ENCODE measurements at places on chromosomes 5 and 9. TPM values are rescaled to one million over a fixed set of nuclear protein-coding genes. Genes with fewer than 3 reads are reported as not detected.

ST8SIA4 gene
- 32.0 TPM for total RNA-seq

GRCh38 chr5:79488058-79488457 lies 25.9 kb downstream of the HOMER1 start:
- H3K4me1 ChIP-seq: no peaks in the 10 kb centered on the region
- H3K27ac ChIP-seq: no peak overlapping the region
- no peak overlapping the region for H3K4me3 ChIP-seq
- peaks cover 2% of the 10 kb centered on the region for H3K27me3 ChIP-seq

- peak; percentile 75 for DNase-seq
- H3K27ac ChIP-seq: no peak within 1 kb of the TSS
- H3K27me3 ChIP-seq: peaks cover 61% of the 10 kb centered on the region
- peaks cover 2% of the 10 kb centered on the region for H3K36me3 ChIP-seq
Observed at GRCh38 chr9:91949946-91950664, at the start of gene ROR2. Gene ROR2, minus strand, starts transcription at chr9:91950228.

GRCh38 chr9:32705059-32705458 lies 69.6 kb upstream of the TAF1L start:
- no peaks in the 10 kb centered on the region for H3K4me1 ChIP-seq
- no peak for DNase-seq
- no peak overlapping the region for H3K4me3 ChIP-seq
- H3K27me3 ChIP-seq: peaks cover 11% of the 10 kb centered on the region

ACOT12 gene
- total RNA-seq: not detected

C5 gene
- 2.3 TPM for total RNA-seq

NEUROG1 gene
- not detected for total RNA-seq

ABO gene
- total RNA-seq: not detected

DNA sequence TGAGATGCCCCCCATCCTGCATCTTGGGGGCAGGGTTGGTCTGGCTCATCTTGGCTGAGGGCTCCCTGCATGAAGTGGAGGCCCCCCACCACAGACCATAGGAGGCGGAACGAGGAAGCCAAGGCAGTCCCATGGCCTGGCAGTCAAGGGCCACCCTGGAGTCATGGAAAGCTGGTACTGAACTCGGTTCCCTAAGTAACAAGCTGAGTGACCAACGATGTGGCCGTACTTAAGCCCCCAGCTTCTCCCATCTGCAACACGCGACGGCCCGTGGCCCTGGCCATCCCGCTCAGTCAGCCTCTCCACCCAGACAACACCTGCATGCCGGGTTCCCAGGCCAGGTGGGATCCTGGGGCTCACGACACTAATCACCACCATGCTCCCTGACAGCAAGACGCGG lies 17.1 kb downstream of the BRD3 start:
- no peak overlapping the region for H3K4me3 ChIP-seq
- no peaks in the 10 kb centered on the region for H3K4me1 ChIP-seq
- H3K27me3 ChIP-seq: no peaks in the 10 kb centered on the region
- H3K36me3 ChIP-seq: peaks cover 7% of the 10 kb centered on the region

COL27A1 gene
- 9.1 TPM for total RNA-seq

- H3K36me3 ChIP-seq: peaks cover 8% of the 10 kb centered on the region
- no peak overlapping the region for H3K27ac ChIP-seq
- H3K27me3 ChIP-seq: no peaks in the 10 kb centered on the region
- H3K4me1 ChIP-seq: peaks cover 30% of the 10 kb centered on the region
- DNase-seq: no peak
Observed at GRCh38 chr5:53569453-53569852, 9.0 kb downstream of the NDUFS4 start.

GRCh38 chr5:6723122-6723815 lies 10.0 kb downstream of the TENT4A start:
- H3K27me3 ChIP-seq: no peaks in the 10 kb centered on the region
- peak overlapping the region; percentile 37 for H3K27ac ChIP-seq
- DNase-seq: no peak
- H3K4me3 ChIP-seq: no peak overlapping the region

All from activated CD4-positive, alpha-beta T cell treated with anti-CD3 and anti-CD28 coated beads for 36 hours (primary cell).